CD4-positive, alpha-beta T cell treated with Interleukin-6 for 4 hours (primary cell): ENCODE measurements at places on chromosomes 7 and 10.

DNA sequence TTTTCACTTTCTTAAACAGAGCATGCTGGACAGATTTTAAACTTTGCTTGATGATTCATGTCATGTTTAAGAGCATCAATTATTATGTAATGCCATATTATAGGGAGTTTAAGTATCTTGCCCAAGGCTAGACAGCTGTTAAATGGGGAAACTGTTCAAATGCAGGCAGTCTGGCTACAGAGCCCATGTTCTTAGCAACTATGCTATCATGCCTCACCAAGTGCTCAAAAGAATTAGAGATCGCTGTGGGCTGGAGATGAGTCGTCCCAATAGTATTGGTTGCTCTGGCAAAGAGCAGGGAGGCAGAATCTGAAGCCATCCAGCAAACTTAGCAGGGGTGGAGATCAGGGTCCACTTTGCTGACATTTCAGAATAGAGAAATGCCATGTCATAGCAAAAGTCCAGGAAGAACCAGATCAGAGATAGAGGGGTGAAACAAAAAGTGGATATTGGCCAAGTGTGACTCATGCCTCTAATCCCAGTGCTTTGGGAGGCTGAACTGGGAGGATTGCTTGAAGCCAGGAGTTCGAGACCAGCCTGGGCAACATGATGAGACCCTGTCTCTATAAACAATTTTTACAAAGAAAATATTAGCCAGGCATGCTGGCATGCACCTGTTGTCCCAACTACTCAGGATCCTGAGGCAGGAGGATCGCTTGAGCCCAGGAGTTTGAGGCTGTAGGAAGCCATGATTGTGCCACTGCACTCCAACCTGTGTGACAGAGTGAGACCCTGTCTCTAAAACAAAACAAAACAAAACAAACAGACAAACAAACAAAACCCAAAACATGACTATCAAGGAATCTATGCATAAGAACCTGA lies 57.8 kb downstream of the BAMBI start:
- no peak for DNase-seq

DNA sequence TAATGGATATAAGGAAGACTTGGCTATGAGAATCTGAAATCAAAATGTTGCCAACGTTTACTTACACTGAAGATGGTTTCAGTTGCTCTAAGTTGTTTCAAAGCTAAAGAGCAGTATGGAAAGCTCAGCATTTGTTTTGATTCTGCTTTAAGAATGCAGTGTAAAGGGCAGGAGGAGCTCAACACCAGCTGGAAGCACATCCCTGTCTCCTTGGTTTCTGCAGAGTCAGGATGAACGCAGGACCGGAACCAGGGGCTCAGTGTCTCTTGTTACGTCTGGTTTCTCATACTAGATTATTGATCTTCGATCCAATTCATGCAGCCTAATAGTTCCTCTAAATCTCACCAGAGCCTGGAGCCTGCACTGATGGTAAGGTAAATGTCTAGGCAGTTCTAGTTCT lies 24.1 kb downstream of the ZRANB1 start:
- DNase-seq, result no peak

- DNase-seq, result no peak
These were observed 208.8 kb downstream of the HIBADH start for GRCh38 chr7:27453702-27454405.

GRCh38 chr10:124211921-124212320 lies 118.5 kb upstream of the CHST15 start:
- no peak for DNase-seq

- peak; percentile 51 for DNase-seq
These were observed 17.2 kb upstream of the SLC18A3 start for GRCh38 chr10:49592726-49593563.

DNA sequence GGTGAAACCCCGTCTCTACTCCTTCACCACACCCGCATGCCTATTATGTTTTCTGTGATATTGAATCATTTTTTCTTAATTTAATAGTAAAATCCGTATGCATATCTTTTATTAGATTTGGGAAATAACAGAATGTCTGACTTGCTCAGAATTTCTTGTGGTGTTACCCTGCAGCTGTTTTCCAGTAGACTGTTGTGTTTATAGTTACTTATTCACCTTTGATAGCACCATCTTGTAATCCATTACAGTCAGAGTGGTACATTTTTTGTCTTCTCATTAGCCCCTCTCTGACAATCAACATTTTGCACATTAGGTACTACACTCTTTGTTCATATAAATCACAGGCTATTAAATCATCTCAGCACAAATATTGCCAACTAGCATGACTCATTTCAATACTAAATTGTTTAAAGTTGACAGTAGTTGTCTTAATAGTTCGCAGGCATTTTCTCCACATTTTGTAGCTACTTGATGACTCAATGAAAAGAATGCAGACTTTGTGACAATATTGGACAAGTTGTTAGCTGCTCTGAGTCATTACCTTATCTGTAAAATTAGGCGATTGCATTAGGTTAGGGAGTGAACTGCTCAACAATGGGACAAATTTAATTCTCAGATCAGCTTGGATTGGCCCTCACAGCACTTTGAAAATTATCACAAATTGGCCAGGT lies 17.8 kb upstream of the SLC16A12 start:
- DNase-seq, result no peak

DNA sequence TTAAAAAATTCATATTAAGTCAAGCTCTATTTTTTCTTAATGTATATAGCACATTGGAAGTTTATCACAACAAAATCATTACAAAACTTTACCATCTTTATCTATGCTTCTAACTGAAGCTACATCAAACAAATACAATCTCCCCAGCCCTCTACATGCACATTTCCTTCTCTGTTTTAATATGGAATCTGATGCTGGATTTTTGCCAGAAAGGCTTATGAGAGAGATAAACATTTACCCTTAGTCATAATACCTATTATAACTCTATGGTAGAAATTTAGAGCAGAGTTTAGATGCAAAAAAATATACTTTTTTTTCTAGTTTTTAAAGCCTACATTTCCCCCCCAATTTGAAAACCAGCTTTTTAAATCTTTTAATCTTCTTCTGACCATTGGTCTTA lies 1198.6 kb downstream of the GATA3 start:
- DNase-seq, result no peak

GRCh38 chr10:69426376-69426727 lies 9.6 kb upstream of the TACR2 start:
- DNase-seq, result no peak

DNA sequence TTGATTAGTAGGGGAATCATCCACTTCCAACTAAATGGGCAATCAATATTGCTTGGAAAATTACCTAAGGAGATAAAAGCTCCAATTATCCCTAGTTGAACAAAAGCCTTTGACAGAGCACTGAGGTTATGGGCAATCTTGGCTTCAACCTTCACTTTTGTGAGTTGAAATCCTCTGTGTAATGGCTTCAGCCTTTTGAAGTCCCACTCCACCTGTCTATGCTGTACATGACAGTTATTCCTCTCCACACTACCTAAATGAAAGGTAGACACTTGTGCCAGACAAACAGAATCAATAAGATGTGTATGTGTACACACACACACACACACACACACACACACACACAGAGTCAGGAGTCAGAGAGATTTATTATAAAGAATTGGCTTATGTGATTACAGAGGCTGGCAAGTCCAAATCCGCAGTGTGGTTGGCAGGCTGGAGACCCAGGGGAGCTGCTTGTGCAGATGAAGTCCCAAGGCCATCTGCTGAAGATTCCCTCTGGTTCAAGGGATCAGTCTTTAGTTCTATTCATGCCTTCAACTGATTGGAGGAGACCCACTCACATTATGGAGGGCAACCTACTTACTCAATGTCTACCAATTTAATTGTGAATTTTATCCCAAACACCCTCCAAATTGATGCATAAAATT lies 164.8 kb upstream of the CDC14C start:
- no peak for DNase-seq

DNA sequence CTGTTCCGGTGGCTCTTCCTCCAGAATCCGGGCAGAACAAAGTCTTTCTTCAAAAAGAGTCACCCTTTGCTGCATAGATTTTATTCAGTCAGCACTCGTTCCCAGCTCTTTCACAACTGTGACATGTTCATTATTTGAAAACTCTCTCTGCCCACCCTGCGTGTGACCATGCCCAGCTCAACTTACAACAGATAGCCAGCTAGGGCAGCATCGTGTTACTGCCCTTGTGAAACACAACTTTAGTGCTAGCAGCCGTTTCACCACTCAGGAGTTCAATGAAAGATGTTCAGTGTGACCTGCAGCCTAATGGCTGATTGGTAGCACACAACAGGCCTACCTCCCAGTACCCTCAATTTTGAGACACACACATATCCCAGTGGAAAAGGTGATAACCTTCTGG lies 57.9 kb downstream of the ZNF438 start:
- DNase-seq, result no peak

DNA sequence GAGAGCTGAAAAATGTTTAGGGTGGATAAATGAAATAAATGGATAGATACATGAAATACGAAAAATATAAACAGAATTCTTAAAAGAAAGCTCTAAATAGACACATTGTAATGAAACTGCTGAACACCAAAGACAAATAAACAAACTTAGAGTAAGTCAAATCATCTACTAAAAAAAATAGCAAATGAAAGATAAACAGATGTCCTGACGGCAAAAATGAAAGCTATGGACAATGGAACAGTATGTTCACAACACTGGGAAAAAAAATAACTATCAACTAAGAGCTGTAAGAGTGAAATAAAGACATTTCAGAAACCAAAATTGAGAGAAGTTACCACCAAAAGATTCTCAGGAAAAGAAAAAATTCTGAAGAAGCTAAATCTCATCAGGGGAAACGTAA lies 106.1 kb downstream of the SGMS1 start:
- DNase-seq, result no peak

- DNase-seq, result no peak
These were observed 20.6 kb downstream of the VTI1A start for GRCh38 chr10:112467541-112468075.

- DNase-seq, result peak; percentile 44
These were observed 117.1 kb downstream of the DYNC2I1 start for GRCh38 chr7:158973440-158973839.

DNA sequence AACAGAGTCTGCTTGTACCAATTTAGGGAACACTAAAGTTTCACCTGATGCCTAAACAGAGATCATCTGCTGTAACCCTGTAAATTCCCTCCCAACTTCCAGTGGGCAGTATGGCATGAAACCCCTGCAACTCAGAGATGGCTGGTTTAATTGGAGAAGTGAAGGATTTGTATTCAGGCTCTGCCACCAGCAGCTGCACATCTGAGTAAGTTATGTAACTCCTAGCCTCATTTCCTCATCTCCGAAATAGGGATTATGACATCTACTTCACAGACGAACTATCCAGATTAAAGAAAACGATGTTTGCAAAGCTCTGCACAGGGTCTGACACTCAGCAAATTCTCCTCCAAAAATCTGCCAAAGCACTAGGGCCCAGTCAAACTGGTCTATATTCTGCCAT lies 493.0 kb downstream of the KCNMA1 start:
- DNase-seq, result no peak

GRCh38 chr10:131943021-131943814 lies 38.5 kb downstream of the BNIP3 start:
- peak; percentile 40 for DNase-seq

DNA sequence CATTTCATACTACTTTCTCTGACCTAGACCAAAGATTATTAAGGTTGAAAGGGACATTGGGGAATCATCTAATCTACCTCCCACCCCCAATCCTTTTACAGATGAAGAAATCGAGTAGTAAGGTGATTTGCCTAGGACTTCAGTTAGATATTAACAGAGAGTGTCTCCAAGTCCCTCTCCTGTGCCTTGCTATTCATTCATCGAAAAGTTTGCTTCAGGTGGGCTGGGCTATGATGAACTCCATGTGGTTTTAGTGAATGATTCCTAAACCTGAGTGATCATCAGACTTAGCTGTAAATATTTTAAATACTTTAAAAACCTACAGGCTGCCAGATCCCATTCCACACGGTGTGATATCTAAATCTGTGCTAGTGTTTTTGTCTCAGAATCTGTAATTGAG lies 259.4 kb upstream of the SORCS1 start:
- DNase-seq, result no peak
